Stimulated activated CD4-positive, alpha-beta T cell treated with anti-CD3 and anti-CD28 coated beads, TNF-alpha, amount 100 ng/mL, for 4 hours (primary cell): ENCODE measurements at places on chromosomes 2 and 18.

DNA sequence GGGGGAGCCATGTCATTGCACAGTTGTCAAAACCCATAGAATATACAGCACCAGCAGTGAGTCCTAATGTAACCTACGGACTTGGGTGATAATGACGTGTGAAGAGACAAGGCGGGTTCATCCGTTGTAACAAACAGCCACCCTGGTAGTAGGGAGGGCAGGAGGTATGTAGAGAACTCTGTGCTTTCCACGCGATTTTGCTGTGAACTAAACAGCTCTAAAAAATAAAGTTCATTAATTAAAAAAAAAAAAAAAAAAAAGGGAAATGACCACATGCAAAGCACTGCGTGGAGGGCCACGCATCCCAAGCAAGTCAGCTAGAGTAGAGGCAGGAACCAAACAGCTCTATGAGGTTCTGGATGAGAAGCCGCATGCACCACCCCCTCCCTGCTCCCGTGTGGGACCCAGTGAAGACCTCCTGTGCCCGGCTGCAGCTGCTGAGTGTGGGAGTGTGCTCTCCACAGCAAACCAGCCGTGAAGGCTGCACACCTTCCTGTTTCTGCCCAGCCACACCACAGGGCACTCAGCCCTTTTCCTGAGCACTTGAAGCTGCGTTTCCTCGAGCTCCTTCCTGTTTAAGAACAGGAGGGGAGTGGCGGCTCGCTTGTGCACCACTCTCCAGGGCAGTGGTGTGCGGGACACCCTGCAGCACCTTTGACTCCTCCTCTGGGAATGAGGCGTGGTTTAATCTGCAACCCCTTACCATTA is 65.6 kb downstream of the ODC1 start:
- DNase-seq: no peak

- DNase-seq: no peak
These were observed 71.2 kb upstream of the DOCK10 start for GRCh38 chr2:225113371-225114015.

GRCh38 chr2:20304411-20304810 is 46.2 kb downstream of the PUM2 start:
- DNase-seq: no peak

- DNase-seq: no peak
These were observed 106.4 kb upstream of the SMIM21 start for GRCh38 chr18:75533950-75534349.

- DNase-seq: no peak
These were observed 133.7 kb downstream of the COMMD1 start for GRCh38 chr2:62038975-62039771.

DNA sequence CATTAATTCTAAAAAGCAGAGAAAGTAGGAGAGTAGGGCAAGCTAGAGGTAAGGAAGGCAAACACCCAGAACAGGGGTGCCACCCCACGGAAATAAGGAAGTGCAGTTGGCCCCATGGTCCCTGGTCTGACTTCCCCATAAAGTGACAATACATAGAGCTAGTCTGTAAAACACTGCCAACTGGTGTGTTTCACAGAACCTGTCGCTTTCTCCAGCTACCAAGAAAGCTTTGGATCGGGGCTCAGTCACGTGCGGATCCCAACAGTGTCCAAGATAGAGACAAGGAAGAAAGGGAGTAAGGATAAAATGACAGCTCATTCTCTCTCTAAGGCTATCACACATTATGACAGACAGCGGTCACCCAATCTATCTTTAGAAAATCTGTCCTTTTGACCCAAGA is 36.4 kb downstream of the TBC1D8 start:
- DNase-seq: no peak

- DNase-seq: no peak
These were observed 18.9 kb downstream of the SLC8A1 start for GRCh38 chr2:40432921-40433483.

GRCh38 chr2:75800456-75800855 is 89.7 kb upstream of the GCFC2 start:
- DNase-seq: no peak

DNA sequence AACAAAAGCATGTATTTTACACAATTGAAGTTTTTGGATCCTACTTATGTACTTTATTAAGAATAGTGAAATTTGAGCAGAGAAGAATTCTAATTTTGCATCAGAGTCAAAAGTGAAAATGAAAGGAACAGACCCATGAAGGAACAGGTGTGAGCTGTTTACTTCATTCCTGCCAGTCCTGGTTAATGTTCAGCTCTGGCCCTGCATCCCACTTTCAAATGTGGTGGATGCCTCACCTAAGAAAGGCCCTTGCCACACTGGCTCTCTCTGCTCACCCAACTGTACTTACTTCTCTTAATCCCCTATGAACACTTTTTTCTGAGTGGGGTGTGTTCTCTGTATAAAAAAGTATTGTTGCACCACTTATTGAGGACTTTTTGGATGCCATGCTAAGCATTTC is 22.2 kb downstream of the FAM110C start:
- no peak for DNase-seq

- no peak for DNase-seq
These were observed 162.2 kb downstream of the ANKRD44 start for GRCh38 chr2:197148401-197148800.

GRCh38 chr2:3147651-3148530 is 229.7 kb downstream of the EIPR1 start:
- no peak for DNase-seq

DNA sequence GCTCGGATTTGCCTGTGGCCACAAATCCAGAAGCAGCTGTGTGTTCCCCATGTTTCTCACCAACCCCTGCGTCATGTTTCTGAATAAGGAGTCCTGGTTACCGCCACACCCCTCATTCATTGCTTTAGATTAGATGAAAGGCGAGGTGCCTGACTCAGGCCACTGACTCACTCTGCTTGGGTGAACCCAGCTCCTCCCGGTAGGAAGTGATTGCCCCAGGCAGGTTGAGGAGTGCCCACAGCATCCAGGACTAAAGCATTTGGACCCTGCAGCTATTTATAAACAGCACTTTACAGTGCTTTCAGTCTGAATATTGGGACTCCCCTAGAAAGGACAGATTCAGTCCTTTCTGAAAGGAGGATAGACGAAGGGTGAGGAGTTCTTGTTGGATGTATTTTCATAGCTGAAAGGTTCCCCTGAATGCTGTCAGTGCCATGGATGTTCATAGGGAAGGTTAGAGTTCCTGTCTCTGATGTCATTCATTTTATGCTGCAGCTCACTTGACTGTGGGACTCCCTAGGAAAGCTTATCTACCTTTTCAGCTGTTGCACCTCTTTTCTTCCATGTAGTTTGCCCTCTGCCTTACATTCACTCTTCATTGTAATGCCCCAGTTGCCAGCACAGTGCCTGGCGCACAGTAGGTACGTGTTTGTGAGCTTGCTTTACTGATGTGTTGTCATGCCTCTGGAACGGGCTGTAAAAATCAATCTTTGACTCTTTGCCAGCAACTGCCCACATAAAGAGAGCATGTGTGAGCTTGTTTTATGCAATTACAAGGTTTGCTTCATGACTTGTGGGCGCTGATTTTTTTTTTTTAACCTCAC is 14.9 kb downstream of the ITGA6 start:
- DNase-seq: no peak

DNA sequence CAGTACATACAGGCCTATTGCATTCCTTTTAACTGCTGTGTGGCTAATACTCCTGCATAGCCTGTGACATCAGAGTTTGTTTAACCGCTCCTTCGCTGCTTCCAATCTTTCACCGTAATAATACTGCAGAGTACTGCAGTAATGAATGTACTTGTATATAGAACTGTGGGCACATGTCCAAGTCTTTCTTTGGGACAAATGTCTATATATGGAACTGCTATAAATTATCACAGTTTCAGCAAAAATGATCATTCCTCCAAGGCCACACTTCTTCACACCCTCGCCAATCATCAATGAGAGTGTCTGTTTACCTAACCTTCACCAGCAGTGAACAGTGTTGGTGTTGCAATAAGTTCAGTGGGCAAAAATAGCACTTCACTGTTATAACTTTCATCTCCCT is 230.4 kb downstream of the SP3 start:
- DNase-seq: no peak

DNA sequence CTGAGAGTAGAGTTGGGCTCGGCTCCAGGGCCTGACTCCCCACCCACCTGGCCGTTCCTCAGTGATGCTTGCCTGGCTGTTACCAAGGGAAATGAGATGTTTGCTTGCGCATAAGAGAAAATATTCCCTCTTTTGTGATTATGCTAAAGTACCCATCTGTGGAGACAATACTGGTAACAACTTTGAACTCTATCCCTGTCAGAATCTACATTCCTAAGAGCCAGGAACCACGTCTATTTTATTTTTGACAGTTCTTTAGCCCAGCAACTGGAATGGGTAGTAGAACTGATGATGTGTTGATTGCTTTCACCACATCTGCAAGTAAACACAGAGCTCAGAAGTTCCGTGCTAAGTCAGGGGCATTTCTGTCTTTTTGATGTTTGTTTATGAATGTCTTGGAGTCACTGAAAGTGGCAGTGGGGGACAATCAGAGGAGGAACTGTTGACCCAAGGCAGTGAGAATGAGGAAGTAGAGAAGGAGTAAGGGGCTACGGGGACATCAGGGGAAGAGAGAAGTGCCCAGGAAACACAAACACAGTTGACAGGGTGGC is 348.3 kb upstream of the SOX11 start:
- no peak for DNase-seq

- DNase-seq: no peak
These were observed 232.6 kb upstream of the PXDN start for GRCh38 chr2:1976728-1977416.

DNA sequence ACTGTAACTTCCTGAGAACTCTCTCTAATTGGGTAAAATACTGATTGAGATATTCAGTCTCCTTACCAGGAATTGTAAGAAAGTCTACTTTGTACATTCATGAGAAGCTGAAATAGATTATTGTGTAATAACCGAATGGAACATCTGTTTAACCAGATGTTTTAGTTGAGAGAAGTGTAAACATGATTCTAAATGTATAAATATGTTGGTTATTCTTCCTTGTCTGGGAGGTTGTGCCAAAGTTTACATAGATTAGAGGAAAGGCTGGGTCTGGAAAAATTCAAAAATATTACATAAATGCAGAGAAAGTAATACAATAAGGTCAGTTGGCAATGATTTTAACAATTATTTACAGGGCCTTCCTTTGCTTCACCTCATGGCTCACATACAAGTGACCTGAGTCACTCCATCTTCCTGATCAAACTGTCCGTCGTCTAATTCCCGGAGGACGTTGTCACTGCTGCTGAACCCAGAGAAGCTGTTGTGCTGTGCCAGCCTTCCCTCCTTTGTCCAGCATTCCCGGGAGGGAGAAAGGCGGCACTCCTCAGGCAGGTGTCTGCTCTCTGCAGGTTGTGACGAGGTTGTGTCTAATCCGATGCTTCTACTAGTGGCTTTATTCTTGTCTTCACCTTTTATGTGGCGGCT is 55.9 kb downstream of the MOB4 start:
- DNase-seq: no peak

DNA sequence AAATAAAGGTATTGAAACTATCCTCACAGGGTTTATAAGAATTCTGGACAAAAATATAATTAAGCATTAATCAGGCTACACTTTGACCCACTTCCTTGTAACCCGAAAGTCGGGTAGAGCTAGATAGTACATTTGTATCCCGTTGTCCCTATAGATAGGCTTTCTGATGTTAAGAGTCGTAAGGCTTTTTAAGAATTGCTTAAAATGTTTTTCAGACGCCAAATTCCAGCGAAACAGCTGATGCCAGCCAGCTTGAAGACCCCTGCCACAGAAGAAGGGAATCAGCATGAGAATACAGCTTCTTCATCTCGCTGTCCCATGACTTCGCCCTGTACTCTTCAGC is 962 bp upstream of the GPR155 start:
- no peak for DNase-seq

GRCh38 chr2:103873716-103874351 is 980.1 kb upstream of the POU3F3 start:
- DNase-seq: no peak

GRCh38 chr2:172926785-172927640 is 148.6 kb upstream of the MAP3K20 start:
- no peak for DNase-seq

- no peak for DNase-seq
These were observed 1111.0 kb upstream of the SLC39A10 start for GRCh38 chr2:194545978-194546377.

GRCh38 chr18:58769321-58769720 is 95.4 kb upstream of the ZNF532 start:
- DNase-seq: no peak

- DNase-seq: no peak
These were observed 147.8 kb upstream of the MMADHC start for GRCh38 chr2:149735237-149735958.

- no peak for DNase-seq
These were observed 164.0 kb downstream of the GRB14 start for GRCh38 chr2:164457271-164457670.

DNA sequence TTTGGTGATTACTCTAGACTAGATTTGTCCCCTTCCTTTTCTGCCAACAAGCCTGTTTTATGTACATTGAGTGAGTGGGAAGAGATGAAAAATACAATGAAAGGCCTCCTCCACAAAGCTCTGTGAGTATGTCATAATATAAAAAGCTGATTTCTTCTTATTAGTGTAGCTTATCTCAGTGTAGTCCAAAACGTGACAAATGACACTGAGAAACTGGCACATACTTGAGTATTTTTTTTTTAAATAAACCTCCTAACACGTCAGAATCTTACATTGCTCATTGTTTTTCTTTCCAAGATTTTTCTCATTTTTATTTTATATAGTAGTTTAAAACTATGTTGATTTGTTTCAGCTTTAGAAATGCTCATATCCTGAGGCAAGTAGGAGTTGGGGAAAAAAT is 17.9 kb upstream of the FIGN start:
- no peak for DNase-seq

DNA sequence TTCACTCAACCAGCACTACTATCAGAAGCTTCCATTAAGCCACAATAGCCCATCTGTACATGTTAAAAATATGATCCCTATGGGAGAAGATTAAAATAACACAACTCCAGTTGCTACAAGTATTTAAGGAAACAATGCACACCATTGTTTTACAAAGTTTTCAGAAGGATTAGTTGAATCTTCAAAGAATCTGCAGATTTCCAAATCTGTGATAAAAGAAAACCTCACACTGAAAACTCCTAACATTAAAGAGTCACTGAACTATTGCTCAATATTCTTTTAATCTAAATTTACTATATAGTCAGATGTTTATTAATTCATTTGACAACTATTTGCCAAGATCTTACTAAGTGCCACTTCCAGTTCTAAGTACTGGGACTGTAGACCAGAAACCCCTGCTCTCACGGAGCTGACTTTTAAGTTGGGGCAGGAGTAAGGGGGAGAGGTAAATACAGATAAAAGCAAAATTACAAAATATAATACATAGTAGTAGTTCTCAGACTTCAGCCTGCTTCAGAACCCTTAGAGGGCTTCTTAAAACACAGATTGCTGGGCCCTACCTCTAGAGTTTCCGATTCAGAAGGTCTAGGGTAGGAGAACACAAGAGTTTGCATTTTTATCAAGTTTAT is 94.4 kb downstream of the STK39 start:
- DNase-seq: no peak
